ENCODE measurements at places on chromosomes 7 and 10.
A peak's percentile ranks its signal among the peaks of the same experiment; 100 is the strongest.

DNA sequence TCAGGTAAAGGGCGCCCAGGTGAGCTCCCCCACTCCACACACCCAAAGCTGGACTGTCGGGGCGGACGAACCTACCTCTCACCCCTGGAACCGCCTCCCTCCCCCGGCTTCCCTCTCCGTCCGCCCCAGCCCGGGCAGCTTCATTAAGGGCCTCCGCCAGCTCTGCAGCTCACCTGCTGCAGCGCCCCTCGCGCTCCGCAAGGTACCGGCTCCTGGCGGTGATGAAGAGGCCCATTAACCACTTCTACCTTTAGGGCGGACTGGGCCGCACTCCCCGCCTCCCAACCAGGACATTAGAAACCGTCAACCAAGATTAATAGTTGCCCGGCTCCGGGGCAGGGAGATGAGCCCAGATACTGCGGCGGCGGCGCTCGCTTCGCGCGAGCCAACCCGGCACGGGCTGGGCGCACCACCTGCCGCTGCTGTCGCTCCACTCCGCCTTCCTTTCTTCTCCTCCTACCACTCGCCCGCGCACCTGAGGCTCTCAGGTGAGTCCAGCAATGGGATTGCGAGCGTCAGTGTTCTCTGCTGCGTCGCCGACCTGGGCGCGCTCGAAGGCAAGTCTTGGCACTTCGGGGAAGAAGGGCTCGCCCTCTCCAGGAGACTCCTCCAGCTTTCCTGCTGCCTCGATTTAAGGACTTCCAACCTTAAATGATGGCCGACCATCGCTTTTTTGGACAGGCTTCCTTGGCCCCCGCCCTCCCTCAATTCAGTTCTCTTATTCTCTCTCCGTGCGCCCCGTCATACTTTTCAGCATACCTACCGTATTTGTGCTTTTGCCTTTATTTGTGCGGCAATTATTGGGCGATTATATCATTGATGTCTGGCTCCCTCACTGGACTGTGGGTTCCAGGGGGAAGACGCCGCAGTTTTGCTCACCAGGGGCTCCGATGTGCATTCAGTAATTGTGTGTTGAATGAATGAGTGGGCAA lies 13.6 kb upstream of the KAZALD1 start:
- DNase-seq: peak; percentile 51

GRCh38 chr10:102670871-102671434 lies 26.7 kb downstream of the TRIM8 start:
- no peak for DNase-seq

DNA sequence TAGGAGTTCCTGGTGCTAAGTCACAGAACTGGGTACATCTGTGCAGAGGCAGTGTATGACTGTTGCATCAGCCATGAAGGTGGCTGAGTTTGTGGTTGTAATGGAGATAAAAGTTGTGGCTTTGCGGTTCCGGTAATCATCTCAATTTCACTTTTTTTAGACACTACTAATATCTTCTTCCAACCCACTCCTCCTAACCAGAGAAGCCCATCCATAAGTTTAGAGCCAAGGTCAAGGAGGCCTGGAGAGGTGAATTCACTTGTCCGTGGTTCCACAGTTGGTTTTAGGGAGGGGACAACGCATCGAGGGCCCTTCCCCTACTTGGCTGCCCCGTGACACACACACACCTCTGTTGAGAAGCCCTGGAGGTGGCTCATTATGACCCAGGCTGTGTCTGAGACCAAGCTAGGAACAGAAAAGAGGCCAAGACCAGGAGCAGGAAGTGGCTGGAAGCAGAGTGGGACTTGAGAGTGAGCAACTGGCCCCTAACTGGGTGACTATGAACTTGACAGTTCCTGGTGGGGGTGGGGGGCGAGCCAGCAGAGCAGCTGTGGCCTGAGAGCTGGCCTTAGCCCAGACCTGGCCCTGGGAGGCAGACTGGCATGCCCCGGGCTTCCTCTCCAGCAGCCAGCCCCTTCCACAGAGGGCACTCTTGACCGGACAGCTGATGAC lies 66.8 kb upstream of the COL13A1 start:
- DNase-seq: peak; percentile 31

GRCh38 chr7:20240080-20240926 lies 23.1 kb upstream of the MACC1 start:
- DNase-seq: no peak

- no peak for DNase-seq
Measured at GRCh38 chr10:74072503-74072902, 74.6 kb downstream of the VCL start.

- no peak for DNase-seq
Measured at GRCh38 chr10:132408823-132409666, 12.0 kb downstream of the PWWP2B start.

DNA sequence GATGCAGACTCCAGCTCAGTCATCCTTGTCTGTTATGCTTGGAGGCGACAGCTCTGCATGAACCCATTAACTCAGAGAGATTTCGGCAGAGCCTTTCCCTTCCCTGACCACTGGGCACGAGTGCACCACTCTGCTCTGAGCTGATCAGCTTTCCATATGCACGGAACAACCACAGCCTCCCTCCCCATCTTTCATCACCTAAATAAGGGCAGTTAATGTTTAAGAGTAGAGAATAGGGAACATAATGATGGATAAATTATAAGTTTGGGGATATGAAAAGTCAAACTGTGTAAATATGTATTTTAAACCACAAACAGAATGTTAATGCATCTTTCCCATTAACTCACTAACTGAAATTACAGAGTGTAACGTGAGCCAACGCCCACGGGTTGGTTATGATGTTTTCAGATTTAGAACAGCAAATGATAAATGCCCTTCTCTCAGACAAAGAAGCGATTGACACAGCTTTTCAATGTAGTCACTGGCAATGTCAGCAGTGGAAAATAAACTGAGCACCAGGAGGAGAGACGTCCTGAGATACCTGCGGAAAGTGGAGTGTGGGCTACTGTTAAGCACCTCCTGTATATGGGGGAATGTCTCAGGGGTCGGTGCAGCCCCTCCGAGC lies 658.2 kb downstream of the LRMDA start:
- peak; percentile 60 for DNase-seq

GRCh38 chr10:43885842-43886241 lies 237.2 kb upstream of the ZNF32 start:
- no peak for DNase-seq

- peak; percentile 93 for DNase-seq
Measured at GRCh38 chr10:102422545-102423129, 2.0 kb downstream of the FBXL15 start.

- DNase-seq: no peak
Measured at GRCh38 chr10:89915968-89916367, 214.6 kb downstream of the KIF20B start.

DNA sequence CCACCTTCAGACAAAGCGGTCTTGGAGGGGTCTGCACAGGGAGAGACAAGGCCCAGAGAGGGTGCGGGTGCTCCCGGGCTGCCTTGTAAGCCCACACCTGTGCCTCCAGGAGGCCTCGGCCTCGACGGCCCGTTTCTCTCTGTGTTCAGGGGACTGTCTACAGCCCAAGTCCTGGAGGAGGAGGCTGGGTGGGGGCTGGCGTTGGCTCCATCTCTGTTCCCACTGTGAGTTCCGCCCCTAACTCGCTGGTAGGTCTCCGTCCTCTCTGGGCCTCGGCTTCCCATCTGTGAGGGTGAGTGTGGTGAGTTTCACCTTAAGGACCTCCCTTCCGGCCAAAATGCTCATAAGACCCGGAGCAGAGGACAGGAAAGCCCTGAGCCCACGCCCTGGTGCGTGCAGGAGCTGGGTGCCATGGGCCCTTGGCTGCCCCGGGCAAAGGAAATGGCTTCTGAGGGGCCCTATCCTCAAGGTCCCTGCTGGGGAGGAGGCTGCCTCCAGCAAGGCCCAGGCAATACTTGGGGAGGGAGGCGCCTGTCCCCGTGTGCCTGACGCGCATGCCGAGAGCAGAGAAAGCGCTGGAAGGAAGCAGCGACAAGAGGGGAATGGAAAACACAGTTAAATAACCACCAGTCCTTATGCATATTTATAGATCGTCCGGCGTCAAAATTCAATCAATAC lies 276.8 kb downstream of the ELFN1 start:
- DNase-seq: no peak

DNA sequence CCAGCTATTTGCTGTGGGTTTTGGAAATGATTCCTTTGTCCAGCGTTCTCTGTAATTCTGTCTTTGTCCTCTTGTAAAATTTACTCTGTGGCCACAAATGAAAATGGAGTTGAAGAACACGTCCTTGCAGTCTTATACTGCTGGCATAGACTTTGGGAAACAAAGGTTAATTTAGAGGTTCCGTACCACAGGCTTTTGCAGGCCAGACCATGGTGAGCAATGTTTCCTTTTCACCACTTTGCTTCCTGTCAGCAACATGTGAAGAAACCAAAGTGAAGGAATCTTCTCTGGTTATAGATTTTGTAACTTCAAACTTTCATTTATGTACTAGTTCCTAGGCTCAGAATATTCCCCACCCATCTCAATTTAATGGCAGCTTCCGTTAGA lies 488.5 kb downstream of the MDFIC start:
- no peak for DNase-seq

- no peak for DNase-seq
Measured at GRCh38 chr10:29860166-29860565, 199.2 kb downstream of the JCAD start.

- DNase-seq: no peak
Measured at GRCh38 chr7:102866535-102867215, 46.1 kb upstream of the LRRC17 start.

- DNase-seq: no peak
Measured at GRCh38 chr7:108326938-108327337, 129.3 kb downstream of the NRCAM start.

DNA sequence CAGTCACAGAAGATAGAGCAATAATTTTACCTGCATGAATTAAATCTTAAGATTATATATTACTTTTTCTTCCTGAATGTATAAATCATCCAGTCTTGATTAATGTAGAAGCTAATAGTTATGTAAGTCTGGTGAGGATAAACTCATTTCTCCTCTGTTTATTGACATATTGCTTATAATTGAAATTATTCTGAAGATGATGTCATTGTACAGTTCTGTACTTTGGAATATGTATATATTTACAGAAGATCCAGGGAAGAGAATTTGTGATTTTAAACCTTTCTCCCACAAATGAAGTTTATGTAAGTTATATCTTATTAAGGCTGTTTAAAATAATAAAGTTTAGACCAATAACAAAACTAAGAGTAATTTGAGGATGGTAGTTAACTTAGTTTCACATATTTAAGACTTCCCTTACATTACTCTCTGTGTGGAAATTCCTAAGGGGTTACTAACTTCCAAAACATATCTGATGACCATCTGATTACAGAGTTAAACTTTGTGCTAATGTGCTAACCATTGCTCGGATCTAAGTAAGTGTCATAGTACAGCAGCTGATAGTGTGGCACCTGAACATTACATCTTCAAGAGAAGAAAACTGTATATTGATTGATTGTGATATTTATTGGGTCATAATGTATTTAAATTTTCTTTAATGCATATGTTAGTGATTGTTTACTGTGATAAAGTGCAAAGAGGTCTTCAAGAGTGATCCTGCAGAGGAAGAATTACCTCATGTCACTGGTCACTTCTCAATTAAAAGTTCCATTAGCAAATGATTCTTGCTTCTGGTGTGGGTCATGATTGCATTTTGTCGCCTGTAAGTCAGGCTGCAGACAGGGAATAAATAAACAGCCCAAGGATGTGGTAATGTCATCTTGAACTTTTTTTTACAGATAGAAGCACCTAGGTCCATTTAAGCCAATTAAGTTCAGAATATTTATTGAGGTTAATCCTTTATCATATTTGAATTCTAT lies 96.9 kb downstream of the UBE3C start:
- DNase-seq: no peak

DNA sequence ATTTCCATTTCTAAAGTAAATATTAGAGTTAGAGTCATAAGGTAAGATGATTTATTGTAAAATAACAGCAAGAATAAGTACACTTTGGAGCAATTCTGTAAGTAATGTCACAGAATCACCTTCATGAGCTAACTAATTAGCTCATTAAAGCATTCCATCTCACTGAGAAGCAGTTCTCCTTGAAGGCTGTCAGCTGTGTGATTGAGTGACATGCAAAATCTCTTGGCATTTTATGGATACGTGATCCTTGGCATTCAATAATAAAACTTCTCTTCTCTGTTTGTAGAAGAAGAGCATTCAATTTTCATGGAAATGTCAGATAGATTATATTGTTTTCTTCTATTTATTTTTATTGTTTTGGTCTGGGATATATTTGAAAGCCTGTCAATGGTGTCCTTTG lies 1389.3 kb downstream of the GATA3 start:
- DNase-seq: no peak

DNA sequence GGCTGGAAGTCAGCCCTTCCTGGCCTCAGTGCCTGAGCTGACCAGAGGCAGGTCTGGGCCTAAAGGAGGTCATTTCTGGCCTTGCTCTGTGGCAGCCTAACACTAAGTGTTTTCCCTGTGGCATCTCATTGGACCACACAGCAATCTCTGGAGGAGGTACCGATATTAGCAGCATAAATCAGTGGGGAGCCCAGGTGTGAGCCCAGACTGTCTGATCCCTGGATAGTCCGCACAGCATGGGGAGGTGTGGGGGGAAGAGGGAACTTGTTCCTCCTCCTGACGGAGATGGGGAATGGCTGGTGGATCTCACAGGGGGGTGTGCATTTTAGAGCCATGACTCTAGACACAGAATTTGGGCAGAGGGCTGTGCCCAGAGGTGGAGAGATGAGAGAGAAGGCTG lies 11.0 kb upstream of the PPIF start:
- DNase-seq: no peak

DNA sequence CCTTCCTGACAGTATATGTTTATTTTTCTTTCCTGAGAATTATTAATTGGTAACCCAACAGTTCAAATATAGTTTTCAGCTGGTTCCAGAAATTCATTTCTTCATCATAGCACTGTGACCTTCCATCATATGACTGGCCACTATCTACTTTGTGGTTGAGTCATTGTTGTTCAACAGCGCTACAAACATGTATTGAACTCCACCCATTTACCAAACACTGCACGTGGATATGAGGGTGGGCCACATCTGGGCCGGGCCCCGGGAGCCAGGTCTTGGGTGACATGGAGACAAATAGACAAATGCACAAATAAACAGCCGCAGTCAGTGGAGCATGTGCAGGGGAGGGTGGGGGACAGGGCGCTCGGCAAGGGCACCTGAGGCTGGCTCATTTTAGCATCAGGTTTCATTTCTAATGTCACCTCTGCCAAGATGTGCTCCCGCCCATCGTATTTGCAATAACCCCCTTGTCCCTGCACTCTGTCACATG lies 24.0 kb upstream of the EEPD1 start:
- peak; percentile 26 for DNase-seq

DNA sequence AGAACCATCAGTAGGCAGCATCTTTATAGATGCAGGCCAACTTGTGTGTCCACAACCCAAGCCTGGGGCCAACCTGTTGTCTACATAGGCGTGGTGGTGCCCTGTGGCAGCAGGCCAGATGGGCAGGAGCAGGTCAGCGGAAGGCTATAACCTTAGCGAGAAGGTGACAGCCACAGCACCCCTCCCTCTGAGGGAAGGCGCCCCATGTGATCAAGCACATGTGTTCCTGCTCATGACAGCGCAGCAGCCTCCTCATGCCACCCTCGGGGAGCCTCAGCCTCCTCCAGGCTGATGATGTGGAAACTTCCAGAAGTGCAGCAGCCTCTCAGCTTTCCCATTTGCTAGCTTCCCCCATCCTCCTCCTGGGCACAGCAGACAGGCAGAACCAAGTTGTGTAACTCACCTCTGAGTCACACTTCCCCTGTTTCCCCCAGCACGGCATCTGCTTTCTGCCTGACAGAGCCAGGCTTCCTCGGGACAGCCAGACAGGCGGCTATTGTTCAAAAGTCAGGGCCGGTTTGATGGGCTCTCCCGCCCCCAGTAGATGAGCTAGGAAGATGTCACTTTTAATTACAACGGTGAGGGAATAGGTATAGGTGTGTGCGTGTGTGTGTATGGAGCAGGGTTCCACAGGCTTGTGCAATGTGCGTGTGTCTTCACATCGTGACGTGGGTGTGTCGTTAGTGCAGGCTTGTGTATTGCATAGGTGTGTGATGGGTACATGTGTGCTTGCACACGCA lies 312.0 kb upstream of the ZMIZ1 start:
- DNase-seq: peak; percentile 92

Measured in SW480 (cell line).